ENCODE measurements at places on chromosomes 3 and 15.

- DNase-seq = no peak
Observed at GRCh38 chr3:156140001-156140595, 19.7 kb downstream of the KCNAB1 start.

DNA sequence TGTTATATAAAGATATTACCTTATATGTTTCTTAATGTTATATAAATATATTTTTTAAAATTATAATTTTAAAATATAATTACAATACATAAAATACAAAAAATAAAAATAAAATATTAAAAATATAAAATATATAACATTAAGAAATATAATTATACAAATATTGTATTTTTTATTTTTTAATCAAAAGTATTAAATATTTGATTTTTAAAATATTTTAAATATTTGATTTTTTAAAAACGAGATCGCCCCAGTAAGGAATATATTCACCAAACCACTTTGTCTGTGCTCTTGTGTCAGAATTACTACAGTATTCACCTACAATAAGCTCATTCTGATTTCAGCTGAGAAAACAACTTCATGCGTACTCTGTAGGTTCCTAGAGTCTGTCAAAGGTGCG is 89.1 kb downstream of the ETFA start:
- no peak for DNase-seq

DNA sequence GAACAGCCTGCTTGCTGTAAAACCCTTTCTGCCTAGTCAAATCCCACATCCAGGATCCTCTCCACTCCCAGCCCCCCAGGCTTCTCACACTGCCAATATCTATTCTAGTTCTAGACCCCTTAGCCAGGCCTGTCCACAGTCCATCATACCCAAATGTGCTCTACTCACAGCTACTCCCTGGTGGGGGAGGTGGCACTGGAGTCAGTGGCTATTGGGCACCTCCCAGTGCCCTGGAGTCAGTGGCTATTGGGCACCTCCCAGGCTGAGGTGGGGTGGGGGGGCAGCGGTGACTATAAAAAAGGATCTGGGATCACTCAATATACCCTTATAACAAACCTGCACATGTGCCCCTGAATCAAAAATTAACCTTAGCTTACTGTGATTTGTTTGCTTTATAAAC is 773 bp upstream of the DISP2 start:
- no peak for DNase-seq

DNA sequence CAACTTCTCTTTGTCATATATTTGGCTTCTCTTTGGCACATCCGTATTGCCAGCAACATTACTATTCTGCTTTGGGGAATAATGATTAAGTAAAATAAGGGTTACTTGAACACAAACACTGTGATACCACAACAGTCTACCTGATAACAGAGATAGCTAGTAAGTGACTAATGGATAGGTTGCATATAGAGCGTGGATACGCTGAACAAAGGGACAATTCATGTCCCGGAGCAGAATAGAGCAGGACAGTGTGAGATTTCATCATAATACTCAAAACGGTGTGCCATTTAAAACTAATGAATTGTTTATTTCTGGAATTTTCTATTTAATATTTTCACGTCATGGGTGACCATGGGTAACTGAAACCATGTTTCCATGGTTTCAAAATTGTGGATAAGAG is 54.1 kb downstream of the SCN5A start:
- DNase-seq = no peak

- no peak for DNase-seq
Observed at GRCh38 chr15:43492266-43492665, 690 bp downstream of the TP53BP1 start.

GRCh38 chr15:77748078-77749064 is 115.7 kb upstream of the LINGO1 start:
- DNase-seq = no peak

- no peak for DNase-seq
Observed at GRCh38 chr3:792630-793029, 300.2 kb upstream of the CNTN6 start.

DNA sequence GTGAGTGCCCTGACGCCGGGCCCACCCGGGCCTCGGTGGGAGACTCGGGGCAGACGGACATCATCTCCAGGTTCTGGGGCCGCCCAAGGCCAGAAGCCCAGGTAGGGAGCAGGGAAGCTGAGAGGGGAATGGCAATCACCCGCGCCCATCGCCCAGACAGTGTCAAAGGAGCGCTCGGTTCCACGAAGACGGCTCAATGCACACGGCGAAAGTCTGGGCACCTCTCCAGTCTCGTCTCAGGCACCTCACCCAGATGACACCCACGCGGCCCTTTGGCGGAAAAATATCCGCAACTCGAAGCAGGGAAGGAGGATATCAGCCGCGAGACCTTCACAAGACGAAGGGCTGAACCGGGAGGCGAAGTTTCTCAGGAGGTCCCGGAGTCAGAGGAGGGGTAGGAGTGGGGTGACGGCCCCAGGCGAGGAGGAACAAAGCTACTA is 916 bp downstream of the IL17RD start:
- DNase-seq = no peak
